NCI-H2081 treated with DMSO at 0.1 percent for 48 hours (cell line): ENCODE measurements at places on chromosomes 6 and 20.

GRCh38 chr6:44117397-44118128 lies 9.7 kb downstream of the MRPL14 start:
- no peak for DNase-seq

DNA sequence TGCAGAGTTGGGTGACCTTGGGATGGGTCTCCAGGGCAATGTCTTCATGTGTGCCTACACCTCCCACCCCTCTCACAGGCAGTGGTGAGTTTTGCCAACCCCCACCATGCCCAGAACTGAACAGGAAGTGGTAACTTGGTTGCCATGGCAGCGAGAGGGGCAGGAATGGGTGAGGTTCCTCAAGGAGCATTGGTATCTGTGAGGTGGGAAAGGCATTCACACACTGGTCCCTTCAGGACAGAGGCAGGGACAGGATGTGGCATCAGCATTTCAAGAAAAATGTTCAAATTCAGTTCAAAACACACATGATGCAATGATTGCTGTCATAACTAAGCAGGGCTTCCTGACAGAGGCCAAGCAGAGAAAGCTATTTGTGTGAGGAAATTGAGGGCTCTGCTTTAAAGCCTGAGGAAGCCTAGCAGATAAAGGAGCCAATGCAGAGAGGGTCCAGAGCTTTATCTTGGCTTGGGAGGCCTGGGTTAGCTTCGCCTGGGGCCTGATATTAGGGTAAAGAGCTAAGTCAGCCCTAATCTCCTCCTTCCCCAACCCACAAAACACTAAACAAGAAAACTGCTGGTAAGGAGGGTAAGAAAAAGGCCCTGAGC lies 551 bp downstream of the TREML2 start:
- no peak for DNase-seq

GRCh38 chr20:45919542-45920399 lies 7.8 kb upstream of the PLTP start:
- DNase-seq, result no peak

- DNase-seq, result no peak
Observed at GRCh38 chr20:54199721-54200176, 8.1 kb upstream of the PFDN4 start.

GRCh38 chr6:147204060-147204785 lies at the start of gene STXBP5:
Gene STXBP5, plus strand, starts transcription at chr6:147204417. Its CDS starts 116 bp downstream, at chr6:147204533.
- no peak for DNase-seq

DNA sequence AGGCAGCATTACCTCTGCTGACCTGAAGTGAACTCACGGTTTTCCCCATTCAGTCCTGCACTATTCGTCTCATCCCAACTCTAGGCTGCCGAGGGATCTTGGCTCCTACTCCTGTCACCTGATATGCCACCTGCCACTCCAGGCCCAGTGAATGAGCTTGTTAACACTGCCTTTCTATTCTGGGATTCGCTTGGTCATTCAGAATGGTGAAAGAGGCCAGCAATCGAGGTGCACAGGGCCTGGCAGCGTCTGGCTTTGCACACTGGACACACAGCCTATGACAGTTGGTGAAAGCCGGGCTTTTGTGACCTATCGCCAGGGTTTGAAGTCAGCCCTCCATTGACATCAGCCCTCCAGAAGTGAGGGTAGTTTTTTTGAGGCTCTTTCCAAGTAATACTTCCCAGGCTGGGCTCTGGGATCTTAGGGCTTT lies 59.3 kb upstream of the MYL9 start:
- DNase-seq, result peak; percentile 47

- no peak for DNase-seq
Observed at GRCh38 chr6:41373627-41373918, 38.2 kb downstream of the NCR2 start.

- DNase-seq, result no peak
Observed at GRCh38 chr6:7846966-7847818, 63.4 kb downstream of the TXNDC5 start.

DNA sequence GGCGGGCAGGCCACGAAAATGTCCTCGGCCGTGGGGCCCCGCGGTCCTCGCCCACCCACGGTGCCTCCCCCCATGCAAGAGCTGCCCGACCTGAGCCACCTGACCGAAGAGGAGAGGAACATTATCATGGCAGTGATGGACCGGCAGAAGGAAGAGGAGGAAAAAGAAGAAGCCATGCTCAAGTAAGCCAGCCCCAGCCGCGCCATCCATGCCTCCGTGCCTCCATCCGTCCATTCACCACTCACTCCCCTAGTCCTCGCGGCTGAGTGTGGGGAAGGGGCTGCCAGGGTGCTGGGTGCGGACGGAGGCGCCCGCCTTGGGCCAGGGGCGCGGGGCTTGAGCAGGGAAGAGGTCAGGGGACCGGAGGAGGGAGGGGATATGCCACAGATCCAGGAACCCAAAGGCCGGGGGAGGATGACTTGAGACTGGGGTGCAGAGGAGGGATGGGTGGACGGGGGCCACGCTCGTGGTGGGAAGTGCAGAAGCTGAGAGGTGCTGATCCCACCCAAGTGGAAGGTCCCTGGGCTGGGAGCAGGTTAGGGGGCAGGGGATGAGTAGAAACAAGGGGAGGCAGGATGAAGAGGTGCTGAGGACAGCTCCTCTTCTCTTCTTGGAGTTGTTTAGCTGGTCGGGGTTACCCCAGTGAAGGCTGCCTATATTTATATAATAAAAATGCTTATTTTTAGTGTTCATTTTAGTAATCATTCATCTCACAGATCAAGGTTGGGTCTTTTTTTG lies 825 bp downstream of the RIMS1 start:
- no peak for DNase-seq

DNA sequence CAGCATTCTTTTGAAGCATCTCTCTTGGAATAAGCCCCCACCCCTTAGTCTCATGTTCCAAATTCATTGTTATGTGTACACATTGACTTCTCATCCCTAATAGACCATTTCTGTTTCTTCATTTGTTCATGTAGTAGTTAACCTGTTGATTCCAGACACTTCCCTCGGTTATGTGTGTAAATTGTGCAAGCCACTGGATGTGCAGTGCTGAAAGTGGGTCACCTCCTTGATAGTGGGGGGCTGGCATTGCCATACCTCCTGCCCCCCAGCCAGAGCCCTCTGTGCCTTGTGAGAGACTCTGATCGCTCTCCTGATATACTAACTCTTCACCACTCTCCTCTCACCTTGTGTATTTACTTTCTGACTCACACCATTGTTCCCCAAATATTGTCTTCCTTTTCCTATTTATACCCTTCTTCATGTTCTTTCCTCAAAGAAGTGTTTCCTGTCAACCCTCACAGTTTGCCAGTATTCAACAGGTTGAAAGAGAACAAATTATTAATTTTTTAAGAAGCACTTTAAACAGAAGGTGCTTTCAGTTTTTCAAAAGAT lies 59.0 kb downstream of the HIVEP1 start:
- DNase-seq, result no peak

DNA sequence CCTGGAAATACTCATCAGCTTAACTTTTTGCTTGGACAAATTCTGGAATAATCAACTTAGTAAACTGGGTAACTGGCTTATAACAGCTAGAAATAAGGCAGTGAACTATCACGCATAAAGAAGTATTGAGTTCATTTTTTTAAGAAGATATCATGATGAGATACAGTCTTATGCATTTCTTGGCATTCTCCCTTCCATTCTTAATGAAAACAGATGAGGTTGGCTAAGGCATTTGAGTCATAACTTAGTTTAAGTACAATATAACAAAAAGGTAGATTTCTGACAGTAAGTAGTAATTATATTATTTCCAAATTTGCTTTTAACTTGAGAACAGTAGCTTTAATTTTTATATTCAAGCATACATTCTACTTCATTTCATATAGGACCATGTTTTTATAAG lies 56.1 kb downstream of the SAMD5 start:
- no peak for DNase-seq

DNA sequence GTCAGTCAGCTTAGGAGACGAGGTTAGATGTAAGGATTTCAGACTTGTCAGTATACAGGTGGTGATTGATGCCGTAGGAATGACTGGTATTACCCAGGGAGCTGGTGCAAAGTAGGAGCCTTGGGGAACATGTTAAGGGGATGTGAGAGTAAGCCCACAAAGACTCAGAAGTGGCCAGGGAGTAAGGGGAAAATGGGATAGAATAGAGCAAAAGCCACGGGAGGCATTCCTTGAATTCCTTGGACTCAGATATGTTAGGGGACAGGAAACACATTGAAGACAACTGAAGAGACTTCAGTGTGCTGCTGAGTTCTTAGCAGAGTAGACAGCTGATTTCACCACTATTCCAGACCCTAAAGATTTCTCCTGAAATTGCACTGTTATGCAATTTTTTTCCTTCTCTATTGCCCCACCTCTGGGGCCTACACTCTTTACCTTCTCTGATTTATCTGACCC lies 1.2 kb upstream of the ACAT2 start:
- no peak for DNase-seq

DNA sequence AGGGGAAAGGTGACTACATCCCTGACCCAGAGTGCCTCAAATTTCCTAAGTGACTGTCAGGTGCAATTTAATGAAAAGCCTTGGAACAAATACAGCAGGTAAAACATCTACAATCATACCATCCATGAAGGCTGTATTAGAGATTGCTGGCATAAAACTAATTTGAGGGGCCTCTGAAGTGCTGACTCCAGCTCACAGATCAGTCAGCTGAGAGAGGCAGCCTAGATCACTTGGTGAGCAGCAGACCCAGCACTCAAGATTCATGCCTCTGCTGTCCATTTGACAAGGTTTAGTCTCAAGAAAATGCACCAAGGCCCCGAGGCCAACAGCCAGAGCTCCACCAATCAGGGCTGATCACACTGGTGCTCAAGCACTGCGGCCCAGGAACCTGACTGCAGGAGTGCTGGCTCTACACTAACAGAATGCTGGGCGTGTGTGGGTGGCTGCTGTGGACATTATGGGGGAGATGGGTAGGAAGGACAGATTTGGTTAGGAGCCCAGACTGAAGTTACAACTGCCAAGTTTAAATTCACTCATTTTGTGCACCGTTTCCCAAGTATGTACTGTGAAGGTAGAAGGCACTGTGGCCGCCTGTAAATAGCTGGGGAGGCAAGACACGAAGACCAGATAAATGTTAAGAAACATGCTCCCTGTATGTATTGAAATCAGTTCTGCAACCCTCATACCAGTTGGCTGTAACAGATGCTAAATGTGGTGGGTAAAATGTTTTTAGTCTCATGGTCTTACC lies 28.2 kb downstream of the SNX5 start:
- DNase-seq, result no peak

- no peak for DNase-seq
Observed at GRCh38 chr6:22882581-22882980, 313.2 kb downstream of the HDGFL1 start.

DNA sequence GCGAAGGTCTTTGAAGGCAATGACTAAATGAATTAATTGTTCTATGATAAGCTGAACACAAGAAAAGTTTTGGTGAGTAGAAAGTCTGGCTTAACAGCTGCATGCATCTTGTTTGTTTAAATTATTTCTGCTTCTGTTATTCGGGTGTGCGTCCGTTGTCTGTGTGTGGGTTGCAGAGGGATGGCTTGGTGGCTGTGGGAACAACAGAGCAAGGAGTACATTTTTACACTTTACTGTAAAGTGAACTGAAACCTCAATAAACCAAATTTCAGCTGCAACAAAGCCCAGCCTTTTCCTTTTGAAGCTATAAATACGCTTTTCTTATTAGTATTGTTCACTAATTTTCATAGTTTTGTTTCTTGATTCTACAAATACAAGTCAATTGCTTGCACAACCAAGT lies 3.5 kb upstream of the LAMP5 start:
- no peak for DNase-seq

DNA sequence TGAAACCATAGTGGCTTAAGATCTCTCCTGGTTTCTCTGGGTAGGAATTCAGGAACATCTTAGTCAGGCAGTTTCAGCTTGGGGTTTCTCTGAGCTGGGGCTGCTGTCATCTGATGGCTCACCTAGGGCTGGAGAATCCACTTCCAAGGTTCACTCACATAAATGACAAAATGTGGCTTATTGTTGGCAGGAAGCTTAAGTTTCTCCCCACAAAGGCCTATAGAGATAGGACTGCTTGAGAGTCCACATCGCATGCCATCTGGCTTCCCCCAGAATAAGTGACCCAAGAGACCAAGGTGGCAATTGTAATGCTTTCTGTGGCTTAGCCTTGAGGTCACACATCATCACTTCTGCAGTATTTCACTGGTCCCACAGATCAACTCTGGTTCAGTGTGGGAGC lies 131.4 kb downstream of the EDN1 start:
- no peak for DNase-seq

DNA sequence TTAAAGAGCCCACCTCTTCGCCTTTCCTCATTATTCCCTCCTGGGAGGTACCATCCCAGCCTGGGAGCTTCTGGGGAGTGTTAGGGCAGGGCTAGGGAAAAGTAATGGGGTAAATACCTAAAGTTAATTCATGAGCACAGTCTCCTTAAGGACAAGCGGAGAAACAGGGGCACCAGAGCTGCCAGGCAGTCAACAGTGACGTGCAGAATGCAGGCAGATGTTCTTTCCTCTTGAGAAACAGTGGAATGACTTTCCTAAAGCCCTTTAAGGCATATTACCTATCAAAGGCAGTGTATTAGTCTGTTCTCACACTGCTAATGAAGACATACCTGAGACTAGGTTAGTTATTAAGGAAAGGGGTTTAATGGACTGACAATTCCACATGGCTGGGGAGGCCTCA lies 76.3 kb downstream of the RNF144B start:
- no peak for DNase-seq

GRCh38 chr6:41941280-41942066 lies at the start of gene CCND3:
Gene CCND3, minus strand, starts transcription at chr6:41941808. Its CDS starts 159 bp downstream, at chr6:41941649.
- DNase-seq, result peak; percentile 32
